ENCODE measurements at places on chromosomes 3 and 15.

GRCh38 chr3:196650740-196651311, 11.3 kb downstream of the NRROS start:
- DNase-seq = peak; percentile 76
- peak overlapping the region; percentile 52 for H3K27ac ChIP-seq
- H3K4me3 ChIP-seq = no peak overlapping the region
- no peaks in the 10 kb centered on the region for H3K36me3 ChIP-seq
- peaks cover 10% of the 10 kb centered on the region for H3K4me1 ChIP-seq
- no peaks in the 10 kb centered on the region for H3K27me3 ChIP-seq

GRCh38 chr3:161103776-161104385, 1.3 kb downstream of the B3GALNT1 start:
- H3K4me1 ChIP-seq = no peaks in the 10 kb centered on the region
- peak overlapping the region; percentile 82 for H3K4me3 ChIP-seq
- no peak for DNase-seq
- no peaks in the 10 kb centered on the region for H3K36me3 ChIP-seq
- H3K27ac ChIP-seq = peak overlapping the region; percentile 55

- peak overlapping the region; percentile 0 for H3K27ac ChIP-seq
- no peak overlapping the region for H3K4me3 ChIP-seq
- H3K27me3 ChIP-seq = no peaks in the 10 kb centered on the region
- DNase-seq = no peak
These were observed 82.4 kb upstream of the PLCL2 start for GRCh38 chr3:16802389-16802788.

GRCh38 chr3:106380232-106380631, 511.4 kb upstream of the CBLB start:
- no peak overlapping the region for H3K4me3 ChIP-seq
- no peaks in the 10 kb centered on the region for H3K27me3 ChIP-seq
- no peak for DNase-seq

DNA sequence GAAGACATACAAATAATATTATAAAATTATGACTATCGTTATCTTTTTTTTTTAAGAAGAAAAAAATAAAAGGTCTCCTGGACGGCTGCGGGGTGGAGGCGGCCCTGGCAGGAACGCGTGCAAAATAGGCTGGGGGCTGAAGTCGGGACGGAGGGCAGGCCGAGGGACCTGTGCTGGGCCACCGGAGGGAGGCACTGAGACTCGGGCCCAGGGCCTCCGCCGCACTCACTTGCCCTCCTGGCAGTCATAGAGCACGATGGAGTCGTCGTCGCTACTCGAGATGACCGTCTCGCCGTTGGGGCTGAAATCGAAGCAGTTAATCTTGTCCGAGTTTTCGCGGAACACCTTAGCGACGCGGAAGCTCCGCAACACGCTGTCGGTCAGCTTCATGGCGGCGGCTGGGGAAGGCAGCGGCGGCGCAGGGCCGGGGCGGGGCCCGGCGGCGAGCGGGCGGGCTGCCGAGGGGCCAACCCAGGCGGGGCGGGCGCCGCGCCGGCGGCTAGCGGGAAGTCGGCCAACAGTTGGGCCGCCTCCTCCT, 408 bp downstream of the WDR82 start:
- DNase-seq = peak; percentile 83
- H3K27me3 ChIP-seq = no peaks in the 10 kb centered on the region
- no peaks in the 10 kb centered on the region for H3K36me3 ChIP-seq
- no peaks in the 10 kb centered on the region for H3K4me1 ChIP-seq

DNA sequence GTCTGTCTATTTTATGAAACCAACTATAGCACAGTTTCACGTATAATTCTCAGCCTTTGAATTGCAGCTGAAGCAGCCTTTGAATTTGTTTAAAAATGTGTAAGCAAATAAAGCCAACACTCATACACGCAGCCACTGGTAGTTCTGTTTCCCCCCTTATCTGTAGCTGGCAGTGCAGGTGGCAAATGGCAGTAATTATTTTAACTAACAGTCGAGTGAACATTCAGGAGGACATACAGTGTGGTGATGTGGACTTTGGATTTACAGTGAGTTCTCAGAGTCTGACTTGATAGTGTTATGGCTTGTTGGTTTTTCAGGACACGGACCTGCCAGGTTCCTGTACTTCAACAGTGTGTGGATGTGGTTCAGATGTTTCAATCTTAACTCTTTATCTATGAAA, 64.0 kb upstream of the SKOR1 start:
- H3K36me3 ChIP-seq = no peaks in the 10 kb centered on the region
- H3K27ac ChIP-seq = no peak overlapping the region
- H3K4me3 ChIP-seq = no peak overlapping the region

- peaks cover 8% of the 10 kb centered on the region for H3K27me3 ChIP-seq
- H3K27ac ChIP-seq = no peak overlapping the region
- no peak for DNase-seq
- no peak overlapping the region for H3K4me3 ChIP-seq
These were observed 49.6 kb upstream of the POLG start for GRCh38 chr15:89384176-89384604.

- H3K27me3 ChIP-seq = no peaks in the 10 kb centered on the region
- H3K4me1 ChIP-seq = no peaks in the 10 kb centered on the region
- H3K27ac ChIP-seq = no peak overlapping the region
- no peaks in the 10 kb centered on the region for H3K36me3 ChIP-seq
These were observed 51.6 kb upstream of the CMTM7 start for GRCh38 chr3:32340039-32340438.
